ENCODE measurements at places on chromosomes 16 and 17.
A peak's percentile ranks its signal among the peaks of the same experiment; 100 is the strongest.

- DNase-seq = no peak
These were observed 89.1 kb downstream of the TBC1D16 start for GRCh38 chr17:79946352-79947231.

GRCh38 chr17:35786941-35787432, 8.5 kb downstream of the MMP28 start:
- DNase-seq = no peak

DNA sequence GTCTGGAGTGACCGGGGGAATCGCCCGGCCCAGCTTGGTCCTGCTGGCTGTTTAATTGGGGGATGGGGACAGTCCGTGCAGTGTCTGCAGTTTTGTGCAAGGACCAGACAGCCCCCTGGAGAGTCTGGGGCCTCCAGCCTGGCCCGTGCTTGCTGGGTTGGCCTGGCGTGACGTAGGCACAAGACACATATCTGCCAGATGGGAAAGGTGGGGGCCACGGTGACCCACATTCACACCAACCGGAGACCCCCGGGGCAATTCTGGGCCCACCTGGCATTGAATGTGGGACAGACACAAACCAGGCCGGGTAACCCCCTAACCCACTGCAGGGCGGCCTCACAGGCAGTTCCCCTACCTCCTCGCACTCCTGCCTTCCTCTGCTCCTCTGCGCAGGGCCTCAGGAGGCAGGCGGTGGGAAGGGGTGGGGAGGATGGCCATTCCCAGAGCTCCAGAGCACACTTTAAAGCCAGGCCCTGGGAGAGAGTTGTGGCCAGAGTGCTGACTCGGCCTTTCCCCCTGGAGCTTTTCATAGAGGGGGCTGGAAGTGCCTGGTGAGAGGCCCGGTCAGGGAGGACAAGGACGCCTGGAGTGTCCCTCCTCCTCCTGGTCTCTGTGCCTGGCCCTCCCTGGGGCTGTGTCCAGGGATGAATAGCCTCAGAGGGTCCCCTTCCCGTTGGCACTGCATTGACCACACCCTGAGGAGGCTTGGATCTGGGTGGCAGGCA, 1.5 kb downstream of the MRC2 start:
- DNase-seq = no peak

DNA sequence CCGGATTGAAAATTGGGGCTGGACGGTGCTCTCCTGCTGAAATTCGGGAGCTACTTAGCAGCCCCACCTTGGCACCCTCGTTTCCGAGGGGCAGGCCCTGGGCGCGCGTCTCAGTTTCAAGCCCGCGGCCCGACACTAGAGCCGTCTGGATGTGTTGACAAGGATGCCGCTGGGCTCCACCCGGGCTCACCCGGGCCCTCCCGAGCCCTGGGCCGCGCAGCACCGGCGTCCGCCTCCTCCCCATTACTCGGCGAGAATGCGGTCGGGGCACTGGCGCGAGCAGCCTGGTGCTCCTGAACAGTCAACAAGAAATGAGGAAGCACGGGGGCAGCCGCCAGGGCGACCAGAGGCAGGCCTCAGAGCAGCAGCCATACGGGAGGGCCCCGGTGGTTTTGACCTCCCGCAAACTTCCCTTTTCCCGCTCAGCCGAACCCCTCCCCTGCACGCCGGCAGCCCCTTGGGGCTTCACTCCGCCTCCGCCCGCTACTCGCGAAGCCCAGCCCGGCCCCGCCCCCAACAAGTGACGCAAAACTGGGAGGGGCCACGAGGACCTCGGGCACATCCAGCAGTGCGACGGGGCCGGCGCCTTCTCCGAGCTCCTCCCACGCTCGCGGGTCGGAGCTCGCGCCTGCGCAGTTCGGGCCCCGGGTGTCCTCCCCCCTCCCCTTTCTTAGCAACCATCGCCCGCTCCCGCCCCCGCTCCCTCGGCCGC, 447 bp upstream of the SEC14L1 start:
- DNase-seq = peak; percentile 99

- DNase-seq = no peak
These were observed 302.2 kb downstream of the C16orf95 start for GRCh38 chr16:87015021-87015420.

DNA sequence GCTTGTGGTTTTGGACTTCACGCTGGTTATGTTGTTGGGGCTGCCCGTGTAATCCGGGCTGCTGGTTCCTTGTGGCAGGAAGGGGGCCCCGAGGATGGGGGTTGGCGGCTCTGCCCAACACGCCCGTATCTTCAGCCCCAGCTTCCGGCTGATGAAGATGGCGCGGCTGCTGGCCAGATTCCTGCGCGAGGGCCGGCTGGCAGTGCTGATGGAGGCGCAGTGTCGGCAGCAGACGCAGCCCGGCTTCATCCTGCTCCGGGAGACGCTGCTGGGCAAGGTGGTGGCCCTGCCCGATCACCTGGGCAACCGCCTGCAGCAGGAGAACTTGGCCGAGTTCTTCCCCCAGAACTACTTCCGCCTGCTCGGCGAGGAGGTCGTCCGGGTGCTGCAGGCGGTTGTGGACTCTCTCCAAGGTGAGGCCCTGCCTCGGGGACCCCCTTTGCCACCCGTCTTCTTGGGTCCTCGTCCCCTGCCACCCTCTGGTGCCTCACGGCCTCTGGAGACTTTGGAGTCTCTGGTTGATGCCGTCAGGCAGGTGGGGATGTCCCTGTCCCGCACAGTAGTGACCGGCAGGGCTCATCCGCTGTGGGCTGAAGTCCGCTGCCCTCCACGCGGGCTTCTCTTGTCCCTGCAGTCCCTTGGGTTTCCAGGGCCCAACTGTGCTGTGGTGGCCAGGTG, 2.2 kb downstream of the TELO2 start:
- no peak for DNase-seq

DNA sequence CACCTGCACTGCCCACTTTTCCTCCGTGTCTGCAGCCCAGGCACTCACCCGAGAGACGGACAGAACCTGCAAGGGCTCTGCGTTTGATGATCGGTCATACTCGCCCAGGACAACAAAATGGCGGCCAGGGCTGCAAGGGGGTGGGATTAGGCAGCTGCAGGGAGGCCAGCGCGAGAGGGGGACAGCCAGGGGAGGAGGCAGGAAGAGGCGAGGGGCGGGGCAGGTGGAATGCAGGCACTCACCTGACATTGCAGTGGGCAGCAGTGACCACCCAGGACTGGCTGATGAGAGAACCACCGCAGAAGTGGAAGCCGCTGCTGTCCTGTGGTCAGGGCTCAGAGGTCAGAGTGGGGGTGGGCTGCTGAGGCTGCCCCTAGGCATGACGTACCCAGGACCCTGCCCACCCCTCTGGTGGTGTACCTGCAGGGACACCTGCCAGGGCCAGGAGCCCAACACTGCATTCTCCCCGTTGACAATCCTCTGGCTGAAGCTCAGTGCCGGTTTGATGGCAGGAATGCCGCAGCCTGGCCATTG, 917 bp downstream of the CTRL start:
- no peak for DNase-seq

DNA sequence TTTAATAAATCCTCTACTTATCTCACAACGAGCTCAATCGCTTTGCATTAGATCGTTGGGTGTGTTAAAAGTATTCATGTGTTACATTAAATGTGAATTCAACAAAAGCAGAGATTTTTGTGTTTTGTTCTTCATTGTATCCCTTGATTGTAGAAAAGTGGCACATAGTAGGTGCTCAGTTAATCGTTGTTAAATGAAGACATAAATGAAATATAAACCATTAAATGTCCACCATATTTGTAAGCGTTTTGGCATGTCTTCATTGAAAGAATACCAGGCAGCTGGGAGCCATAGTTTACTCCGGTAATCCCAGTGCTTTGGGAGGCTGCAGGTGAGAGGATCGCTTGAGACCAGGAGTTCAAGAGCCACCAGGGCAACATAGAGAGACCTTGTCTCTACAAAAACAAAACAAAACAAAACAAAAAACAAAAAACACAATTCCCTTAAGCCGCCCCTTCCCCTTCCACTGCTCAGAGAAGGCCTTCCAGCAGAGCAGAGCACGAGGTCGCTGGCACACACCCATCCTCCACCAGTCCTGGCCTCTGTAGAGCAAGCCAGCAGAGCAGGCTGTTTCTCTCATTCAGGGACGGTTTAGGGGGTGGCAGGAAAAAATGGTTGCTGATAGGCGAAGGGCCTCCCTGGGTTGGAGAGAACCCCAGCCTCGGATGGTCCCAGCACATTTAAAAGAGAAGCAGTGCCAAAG, 673 bp upstream of the CHD9 start:
- no peak for DNase-seq

GRCh38 chr17:39704821-39705551, 5.1 kb downstream of the ERBB2 start:
- no peak for DNase-seq

GRCh38 chr17:68142595-68142994, 105.2 kb upstream of the AMZ2 start:
- no peak for DNase-seq

GRCh38 chr17:77927777-77928518, 30.6 kb upstream of the TNRC6C start:
- DNase-seq = no peak

DNA sequence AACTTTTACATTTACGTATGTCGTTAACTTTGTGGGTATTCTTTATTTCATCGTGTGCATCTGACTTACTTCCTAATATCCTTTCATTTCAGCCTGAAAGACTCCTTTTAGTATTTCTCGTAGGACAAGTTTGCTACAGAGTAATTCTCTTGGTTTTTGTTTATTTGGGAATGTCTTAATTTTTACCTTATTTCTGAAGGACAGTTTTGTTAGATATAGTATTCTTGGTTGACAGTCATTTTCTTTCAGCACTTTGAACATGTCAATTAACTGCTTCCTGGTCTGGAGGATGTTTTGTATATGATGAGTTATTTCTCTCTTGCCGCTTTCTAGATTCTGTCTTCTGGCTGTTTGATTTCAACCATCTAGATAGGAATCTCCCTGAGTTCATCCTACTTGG, 109.2 kb upstream of the NACA2 start:
- DNase-seq = no peak

- no peak for DNase-seq
These were observed 25.0 kb upstream of the SLC38A8 start for GRCh38 chr16:84067640-84068039.

- no peak for DNase-seq
These were observed 52.0 kb downstream of the BAIAP2 start for GRCh38 chr17:81086789-81087551.

DNA sequence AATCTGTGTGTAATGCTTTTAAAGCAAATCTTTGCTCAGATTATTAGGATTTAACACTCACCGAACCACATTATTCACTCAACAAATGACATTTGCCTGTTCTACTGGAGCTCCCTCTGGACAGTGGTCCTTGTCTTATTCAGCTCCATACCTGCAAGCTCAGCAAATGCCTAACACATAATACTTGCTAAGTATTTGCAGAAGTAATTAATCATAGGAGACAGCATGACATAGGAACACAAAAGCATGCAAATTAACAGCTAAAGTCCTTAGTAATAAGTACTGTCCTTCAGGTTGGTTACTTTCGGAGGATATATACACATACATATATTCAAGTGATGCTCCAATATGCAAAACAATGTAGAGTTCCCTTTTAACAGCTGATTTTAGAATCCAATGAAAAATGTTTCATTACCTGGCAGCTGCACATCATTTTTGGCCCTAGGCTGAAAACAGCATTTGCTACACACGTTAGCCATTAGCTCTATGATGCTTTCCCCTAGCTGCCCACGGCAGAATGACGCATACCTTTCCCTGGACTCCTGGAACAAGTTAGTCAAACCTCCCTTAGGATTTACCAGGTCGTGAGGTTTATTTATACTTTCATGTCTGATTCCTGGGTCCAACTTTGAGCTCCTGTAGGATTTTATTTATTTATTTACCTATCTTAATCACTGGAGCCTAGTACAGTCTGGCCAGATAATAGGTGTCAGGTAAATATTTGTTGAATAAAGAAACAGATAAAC, 8.6 kb downstream of the BRD7 start:
- no peak for DNase-seq

- DNase-seq = no peak
These were observed 2.4 kb downstream of the MT1M start for GRCh38 chr16:56634715-56635440.

- DNase-seq = no peak
These were observed 16.4 kb upstream of the RPL13 start for GRCh38 chr16:89544113-89544512.

DNA sequence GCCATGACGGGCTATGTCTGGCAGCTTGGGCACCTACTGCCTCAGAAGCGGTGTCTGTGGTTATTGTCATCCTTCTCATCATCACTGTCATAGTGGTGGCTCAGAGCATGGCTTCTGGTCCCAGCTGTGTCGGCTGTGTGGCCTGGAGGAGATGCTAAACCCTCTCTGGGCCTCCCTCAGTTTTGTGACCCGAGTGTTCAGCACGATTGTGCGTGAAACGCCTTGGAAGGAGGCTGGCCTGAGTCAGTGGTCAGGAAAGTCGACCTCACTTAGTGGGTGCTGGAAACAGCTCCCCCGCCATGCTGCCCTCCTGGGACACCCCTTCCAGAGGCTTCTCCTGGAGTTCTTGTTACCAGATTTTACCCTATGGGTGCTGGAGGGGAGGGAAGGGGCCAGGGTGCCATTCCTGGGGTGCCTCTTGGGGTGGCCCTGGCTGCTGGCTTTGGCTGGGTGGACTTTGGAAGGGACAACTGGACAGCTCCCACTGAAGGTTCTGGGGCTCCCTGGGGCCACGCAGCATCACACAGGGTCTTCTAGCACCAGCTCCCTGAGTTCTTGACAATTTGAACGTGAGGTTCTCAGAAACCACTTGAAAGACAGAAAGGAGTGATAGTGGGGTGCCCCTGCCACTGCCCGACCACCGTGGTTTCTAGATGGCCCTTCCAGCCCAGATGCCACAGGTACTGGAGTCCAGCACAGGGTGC, 226.5 kb upstream of the GSE1 start:
- no peak for DNase-seq

DNA sequence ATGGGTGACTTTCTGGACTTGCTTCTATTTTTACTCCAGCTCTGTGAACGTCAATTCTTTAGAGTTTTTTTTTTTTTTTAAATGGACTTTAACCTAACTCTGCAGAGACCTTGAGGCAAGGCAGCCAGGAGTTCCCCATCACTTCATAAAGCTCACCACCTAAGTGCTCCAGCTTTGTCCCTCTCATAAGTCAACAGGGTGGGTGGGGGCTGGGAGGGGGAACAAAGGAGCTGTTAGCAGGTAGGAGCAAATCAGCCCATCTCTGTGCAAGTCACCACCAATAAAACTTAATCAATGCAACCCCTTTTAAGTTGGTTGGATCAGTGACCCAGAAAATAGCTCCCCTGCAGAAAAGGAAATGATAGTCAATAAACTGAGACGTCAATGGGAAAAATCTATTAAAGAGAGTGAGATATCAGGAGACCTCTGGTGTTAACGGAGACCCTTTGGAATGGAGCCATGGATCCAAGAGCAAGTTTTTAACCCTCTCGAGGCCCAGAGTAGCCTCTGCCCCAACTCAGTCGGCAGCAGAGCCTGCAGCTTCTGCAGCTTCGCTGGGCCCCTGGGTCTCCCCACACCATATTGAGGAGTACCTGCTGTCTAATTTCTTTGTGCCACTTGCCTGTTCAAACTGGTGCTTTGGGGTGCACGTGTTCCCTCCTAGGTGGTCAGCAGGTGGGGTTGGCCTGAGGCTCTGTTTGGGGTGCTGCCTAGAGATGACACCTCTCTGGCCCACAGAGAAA, 27.6 kb upstream of the ETV4 start:
- DNase-seq = no peak

- no peak for DNase-seq
These were observed 33.6 kb upstream of the CACNG4 start for GRCh38 chr17:66930933-66931332.
